Large intestine (tissue), 12 donors: ENCODE measurements at places on chromosomes 4 and X.

- peak; percentile 23 for DNase-seq
These were observed 170.6 kb upstream of the S100G start for GRCh38 chrX:16479206-16479869.

DNA sequence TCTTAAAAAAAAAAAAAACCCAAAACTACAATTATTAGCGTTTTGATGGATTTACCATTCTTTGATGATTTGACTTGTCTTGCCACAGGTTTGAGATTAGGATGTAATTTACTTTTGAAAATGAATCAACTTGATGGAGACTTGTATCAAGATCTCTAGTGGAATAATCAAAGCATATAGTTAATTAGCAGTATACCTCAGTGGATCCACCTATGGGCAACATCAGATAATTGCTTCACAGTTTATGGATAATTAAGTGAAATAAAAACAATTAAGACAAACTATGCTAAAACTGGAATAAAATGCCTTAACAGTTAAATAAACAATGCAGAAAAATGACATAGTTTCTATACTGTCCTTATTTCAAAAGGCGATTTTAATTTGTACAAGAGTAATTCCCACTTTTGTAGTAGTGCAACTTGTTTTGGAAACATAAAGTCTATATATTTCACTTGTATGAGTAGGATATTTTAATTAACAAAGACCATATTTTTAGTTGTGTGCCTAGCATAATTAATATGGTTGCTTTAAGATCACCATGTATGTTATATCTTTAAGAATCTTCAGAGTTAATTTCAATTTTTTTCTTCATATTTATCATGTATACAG, 4.2 kb downstream of the CPEB2 start:
- no peak for DNase-seq

- DNase-seq = no peak
These were observed 31.7 kb upstream of the TMPRSS11D start for GRCh38 chr4:67915400-67915966.

DNA sequence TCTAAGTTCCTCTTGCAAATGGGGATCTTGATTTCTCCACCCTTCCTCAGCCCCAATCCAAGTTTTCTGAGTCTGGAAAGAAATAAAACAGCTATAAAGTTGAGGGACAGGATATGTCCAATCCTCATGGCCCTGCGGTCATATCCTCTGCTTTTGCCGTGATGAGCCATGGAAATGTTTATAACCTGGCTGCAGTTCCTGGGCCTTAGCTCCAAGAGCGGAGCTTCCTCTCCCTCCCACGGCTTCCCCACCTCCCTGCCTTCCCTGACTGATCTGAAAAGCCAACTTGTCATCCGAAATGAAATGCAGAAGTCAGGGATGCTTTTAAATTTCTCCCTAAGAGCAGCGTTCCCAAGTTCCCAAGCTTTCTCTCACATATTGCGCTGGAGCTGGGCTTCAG, 221.5 kb upstream of the SFRP2 start:
- DNase-seq = no peak

DNA sequence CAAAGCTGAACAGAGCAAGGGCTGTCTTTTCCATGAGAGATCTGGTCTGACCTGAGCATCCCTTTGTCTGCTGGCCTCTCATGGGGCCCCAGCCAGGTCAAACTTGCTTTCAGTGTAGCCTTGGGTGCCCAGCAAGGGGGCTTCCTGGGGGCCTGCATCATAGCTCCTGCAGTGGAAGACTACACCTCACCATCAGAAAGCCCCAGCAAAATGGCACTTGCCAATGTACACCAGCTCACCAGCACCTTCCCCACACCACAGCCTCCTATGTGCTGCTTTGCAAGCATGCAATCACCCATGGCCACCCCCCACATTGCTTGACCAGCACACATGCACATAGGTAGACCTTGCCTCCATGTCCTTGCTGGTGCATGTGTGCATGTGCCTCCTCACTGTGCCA, 1478.1 kb downstream of the FSTL5 start:
- DNase-seq = no peak

DNA sequence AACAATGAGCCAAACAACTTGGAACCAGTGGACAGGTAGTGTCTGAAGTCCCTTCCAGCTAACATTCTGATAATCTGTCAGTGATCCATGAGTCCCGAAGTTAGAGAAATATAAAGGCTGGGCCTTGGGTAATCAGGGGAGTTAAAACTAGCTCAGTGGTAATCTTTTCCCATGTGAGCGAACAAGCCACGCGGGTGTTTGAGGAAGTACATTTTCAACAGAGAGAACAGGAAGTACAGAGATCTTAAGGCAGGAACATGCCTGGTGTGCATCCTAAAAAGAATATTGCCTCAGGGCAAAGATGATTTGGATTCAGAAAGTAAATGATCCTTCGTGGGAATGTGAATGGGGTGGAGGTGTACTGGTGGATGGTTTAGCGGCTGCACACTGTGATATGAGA, 42.9 kb downstream of the FNIP2 start:
- no peak for DNase-seq

DNA sequence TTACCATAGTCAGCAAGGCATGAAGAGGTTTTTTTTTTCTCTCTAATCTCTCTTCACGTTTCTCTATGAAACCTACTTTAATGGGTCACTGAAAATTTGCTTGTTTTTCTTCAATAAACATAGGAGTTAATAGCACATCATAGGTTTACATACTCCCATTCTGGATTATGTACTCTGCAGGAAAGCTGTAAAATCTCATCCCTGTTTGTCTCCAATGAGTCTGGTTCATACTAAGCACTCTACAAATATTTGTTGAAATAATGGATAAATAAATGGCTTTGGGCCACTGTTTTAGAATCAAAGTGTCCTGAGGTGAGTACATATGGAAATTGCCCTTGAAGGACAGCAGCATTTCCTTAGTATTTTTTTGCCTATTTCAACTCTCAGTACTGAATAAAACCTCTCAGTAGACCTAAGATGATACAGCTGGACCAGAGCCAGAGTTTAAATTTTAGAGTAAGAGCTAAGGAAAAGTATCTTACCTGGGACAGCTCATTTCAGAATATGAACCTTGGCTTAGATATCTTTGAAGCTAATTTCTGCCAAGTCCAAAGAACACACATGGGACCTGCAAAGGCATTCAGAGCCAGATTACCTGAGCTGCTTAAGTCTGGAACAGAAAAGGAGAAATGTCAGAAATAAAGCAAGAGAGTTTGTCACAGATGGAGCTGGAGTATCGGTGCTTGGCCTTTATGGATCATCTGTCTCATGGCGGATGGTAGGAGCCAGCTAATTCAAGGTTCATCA, 34.4 kb downstream of the PF4 start:
- no peak for DNase-seq
